ENCODE measurements at places on chromosomes 5 and 9.

DNA sequence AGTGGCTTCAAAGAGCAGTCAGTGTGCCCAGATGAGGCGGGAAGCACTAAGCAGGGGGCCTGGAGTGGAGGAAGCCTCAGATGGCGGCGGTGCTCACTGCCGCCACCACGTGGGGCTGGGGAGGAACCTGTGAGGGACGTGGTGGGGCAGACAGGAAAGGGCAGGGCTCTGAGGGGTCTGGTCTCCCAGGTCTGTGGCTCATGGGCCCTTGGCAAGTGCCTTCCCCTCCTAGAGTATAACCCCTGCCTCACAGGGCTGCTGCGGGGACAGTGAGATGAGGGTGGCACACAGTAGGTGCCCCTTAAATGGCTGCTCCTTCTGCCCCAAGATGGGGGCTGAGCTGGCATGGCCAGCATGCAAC, 26.6 kb downstream of the NR5A1 start:
- DNase-seq = no peak

- DNase-seq = no peak
These were observed 82.8 kb downstream of the SLIT3 start for GRCh38 chr5:169218176-169218575.

DNA sequence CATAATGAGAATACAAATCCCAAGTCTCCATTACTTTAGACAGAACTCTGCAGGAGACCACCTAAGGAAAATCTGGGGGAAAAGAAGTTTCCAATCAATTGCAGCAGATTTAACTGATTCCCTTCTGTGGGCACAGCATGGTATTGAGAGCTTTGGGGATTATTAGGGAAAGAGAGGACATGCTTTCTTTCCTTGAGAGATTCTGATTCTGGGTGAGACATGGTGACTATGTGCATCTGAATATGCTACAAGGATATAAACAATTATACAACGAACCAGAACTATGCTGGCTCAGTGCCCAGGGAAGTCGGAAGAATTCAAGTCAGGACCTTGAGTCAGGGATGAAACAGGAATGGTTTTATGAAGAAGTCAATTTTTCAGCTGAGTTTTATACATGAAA, 183.7 kb downstream of the PDE4D start:
- DNase-seq = no peak

DNA sequence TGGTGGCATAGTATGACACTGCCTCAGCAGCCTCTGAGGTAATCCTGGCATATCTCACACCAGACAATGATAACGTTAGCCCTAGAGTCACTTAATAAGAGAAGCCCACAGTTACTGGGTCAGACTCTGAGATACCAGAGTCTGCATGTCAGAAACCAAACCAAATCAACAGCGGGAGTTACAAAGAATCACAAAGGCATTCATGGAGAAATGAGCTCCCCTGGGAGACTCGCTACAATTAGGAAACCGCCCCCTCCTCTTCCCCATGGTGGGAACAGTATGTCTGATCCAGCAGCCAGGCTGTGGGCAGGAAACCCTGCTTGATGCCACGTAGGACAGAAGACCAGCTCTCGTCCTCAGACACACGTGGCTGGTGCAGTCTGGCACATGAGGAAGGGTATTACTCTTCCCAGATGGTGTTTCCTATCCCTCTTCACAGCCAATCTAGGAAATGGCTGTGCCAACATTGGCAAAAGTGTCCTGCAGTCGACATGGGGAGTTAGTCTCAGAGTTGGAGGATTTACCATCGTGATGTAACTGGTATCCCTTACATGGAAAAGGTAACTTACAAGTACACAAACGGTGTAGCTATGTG, 485.4 kb downstream of the ZNF608 start:
- DNase-seq = no peak

- no peak for DNase-seq
These were observed 29.8 kb upstream of the VCAN start for GRCh38 chr5:83441747-83442146.

DNA sequence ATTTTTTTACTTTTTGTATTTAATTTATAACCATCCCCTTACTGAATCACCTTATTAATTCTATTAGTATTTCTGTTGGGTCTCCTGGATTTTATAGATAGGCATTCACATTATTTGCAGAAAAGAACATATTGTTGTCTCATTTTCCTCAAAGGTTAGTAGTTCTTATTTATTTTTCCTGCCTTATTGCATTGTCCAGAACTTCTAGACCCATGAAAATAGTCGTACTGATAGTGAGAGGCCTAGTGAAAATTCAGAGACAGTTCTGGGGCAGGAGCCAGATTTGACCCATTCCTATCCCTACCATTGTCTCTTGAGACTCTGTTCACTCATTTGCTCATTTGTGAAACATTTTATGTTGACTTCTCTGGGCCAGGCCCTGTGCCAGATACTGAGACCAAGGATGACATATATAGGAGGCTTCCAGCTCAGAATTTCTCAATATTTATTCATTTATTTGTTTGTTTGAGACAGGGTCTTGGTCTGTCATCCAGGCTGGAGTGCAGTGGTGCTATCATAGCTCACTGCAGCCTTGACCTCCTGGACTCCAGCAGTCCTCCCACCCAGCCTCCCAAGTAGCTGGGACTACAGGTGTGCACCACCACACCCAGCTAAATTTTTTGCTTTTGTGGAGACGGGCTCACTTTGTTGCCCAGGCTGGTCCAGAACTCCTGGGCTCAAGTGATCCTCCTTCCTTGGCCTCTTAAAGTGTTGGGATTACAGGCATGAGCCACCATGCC, 34.7 kb downstream of the COL27A1 start:
- no peak for DNase-seq

DNA sequence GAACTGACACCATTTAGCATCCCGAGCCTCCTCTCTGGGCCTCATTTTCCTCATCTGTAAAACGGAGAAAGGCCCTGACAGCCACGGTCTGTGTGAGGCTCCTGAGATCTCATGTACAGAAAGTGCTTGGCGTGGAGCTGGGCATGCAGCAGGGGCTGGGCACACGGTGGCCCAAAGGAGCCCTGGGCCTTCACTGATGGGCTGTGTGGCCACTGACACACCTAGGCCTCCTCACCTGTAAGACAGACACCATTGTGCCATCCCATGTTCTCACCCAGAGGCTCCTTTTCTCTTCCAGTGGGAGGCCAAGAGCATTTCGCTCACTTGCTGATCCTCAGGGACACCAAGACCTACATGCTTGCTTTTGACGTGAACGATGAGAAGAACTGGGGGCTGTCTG, 1.6 kb downstream of the ORM1 start:
- no peak for DNase-seq

DNA sequence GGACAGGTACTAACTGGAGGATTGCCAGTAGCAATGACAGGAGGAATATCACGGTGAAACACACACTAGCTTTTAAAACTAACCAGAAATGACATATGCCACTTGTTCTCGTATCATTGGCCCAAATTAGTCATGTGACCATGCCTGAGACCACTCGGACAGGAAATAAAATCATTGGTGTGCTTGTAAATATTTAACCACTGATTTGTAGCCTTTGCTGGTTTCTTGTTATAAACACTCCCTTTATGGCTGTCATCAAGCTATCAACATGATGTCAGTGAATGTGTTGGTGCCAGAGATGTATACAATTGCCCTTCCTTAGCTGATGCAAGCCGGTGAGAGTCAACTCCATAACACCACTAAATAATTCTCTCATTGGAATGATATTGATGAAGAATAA, 123.7 kb upstream of the ANKH start:
- no peak for DNase-seq

DNA sequence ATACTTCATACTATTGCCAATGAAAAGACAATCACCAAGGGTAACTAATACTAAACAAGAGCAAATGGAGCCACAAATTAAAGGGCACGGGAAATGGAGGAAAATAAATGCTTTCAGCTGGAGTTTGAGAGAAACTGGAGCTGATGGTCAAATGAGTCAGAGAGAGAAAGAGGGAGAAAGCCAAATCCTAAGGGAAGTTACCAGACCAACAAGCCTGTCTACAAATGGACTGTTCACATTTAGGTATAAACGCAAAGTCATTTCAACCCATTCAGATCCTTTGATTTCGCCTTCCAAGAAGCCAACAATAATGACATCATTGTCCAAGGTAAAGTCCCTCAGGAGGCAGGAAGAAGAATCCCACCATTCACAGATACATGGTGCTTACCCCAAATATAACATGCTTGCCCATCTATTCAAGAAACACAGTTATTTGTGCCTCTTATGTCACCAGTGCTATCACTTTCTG, 351.8 kb downstream of the RAB3C start:
- DNase-seq = no peak

- DNase-seq = no peak
These were observed 98.3 kb upstream of the BOD1 start for GRCh38 chr5:173714551-173715428.

DNA sequence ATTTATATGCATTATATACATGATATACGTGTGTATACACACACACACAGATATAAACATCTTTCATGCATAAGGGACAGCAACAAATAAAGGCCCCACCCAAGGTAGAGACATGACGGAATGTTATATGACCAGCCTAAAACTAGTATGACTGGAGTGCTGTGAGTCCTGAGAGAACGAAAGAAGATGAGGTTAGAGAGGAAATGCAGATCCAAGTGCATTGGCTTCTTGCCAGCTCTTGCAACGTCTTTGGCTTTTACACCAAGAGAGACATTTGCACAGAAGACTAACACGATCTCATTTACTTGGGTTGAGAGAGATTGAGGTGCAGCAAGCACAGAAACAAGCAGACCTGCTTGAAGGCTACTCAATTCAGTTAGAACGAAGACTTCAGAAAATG, 23.0 kb downstream of the CDH10 start:
- DNase-seq = no peak

- DNase-seq = no peak
These were observed 54.8 kb upstream of the GPBP1 start for GRCh38 chr5:57119031-57119430.

GRCh38 chr9:72909428-72909827, 43.4 kb downstream of the ALDH1A1 start:
- no peak for DNase-seq

DNA sequence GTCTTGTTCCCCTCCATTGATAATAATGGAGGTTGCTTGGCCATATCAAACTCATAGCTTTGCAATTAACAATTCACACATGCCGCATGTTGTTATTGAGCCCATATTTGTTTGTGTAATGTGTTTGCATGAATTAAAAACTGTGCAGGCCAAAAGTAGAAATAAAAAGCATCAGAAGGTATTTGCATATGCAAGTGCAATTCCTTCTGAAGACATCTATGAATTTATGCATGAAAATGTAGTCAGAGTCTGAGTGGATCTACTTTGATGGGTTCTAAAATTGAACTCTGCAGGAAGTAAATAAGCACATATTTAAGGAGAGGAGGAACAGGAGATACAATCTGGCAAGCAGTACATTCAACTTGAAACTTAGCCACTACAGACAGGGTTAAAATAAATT, 1004.6 kb upstream of the WWC1 start:
- no peak for DNase-seq

GRCh38 chr5:149799119-149799623, 69.1 kb downstream of the PPARGC1B start:
- no peak for DNase-seq

DNA sequence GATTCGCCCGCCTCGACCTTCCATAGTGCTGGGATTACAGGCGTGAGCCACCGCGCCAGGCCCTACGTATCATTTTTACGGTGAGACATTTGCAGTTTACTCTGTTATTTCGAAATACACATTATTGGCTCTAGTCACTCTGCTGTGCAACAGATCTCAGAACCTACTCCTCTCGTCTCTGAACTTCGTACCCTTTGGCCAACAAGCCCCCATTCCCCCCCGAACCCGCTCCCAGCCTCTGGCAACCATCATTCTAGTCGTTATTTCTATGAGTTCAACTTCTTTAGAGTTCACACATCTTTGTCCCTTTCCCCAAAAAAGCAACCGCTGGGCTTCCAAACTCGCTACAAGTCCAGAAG, 735 bp downstream of the PTGR1 start:
- peak; percentile 14 for DNase-seq

GRCh38 chr5:139960723-139961383, 82.2 kb downstream of the NRG2 start:
- DNase-seq = no peak

- DNase-seq = no peak
These were observed 1.6 kb downstream of the TPRN start for GRCh38 chr9:137198902-137199283.

- no peak for DNase-seq
These were observed 275.1 kb upstream of the PTGER4 start for GRCh38 chr5:40404613-40405012.

- no peak for DNase-seq
These were observed 19.6 kb upstream of the ARL15 start for GRCh38 chr5:54329731-54330709.

DNA sequence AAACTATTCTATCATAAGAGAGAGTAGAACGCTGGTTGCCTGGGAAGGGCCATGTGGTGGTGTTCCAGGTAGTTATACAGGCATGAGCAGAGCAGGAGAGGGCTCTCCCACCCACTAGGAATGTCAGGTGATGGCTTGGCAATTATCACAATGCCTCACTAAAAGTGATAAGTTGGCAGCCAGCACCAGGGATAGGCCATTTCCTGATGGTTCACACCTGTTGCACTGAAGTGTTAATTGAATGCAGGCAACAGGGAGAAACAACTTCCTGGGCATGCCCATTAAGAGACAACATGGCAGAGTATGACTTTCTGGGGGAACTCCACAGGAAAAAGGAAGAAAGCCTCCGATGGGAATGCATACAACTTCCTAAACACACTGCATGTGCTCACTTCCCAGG, 593.2 kb downstream of the ELAVL2 start:
- DNase-seq = no peak

- DNase-seq = no peak
These were observed 175.3 kb downstream of the SLF1 start for GRCh38 chr5:94793816-94794198.

- no peak for DNase-seq
These were observed 198.5 kb downstream of the DNAH5 start for GRCh38 chr5:13746026-13746425.

DNA sequence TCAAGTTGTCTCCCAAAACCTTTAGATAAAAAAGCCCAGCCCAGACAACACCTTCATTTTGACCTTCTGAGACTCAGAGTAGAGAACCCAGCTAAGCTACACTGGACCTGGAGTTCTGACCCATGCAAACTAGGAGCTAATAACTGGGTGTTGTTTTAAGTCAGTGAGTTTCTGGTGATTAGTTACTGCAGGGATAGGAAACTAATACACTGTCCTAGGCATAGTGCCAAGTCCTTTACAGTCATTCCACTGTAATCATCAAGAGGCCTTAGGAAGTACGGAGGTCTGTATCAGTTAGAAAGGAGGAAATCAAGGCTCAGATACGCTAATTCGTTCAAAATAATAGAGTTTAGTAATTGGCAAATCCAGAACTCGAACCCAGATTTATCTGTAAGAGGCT, 197.9 kb downstream of the KCTD16 start:
- DNase-seq = no peak

All from stimulated activated CD4-positive, alpha-beta T cell treated with anti-CD3 and anti-CD28 coated beads, TNF-alpha, amount 100 ng/mL, for 24 hours (primary cell).